ENCODE measurements at places on chromosomes 7 and 10.

- no peak for DNase-seq
Observed at GRCh38 chr7:127359011-127359410, 33.5 kb downstream of the ZNF800 start.

DNA sequence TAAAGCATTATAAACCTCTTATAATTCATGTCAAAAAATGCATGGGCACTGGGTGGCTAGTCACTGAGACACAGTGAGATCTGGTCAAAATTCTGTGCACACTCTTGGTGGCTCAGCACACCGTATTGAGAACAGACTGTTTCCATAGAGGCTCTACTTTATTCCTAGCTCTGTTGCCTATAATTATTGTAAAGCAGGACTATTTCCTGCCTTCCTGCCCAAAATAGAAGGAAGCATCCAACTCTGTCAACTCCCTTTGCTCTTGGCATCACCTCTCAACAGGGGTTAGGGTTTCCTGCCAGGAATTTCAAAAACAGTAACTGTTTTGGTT, 45.1 kb downstream of the PTN start:
- DNase-seq = no peak

DNA sequence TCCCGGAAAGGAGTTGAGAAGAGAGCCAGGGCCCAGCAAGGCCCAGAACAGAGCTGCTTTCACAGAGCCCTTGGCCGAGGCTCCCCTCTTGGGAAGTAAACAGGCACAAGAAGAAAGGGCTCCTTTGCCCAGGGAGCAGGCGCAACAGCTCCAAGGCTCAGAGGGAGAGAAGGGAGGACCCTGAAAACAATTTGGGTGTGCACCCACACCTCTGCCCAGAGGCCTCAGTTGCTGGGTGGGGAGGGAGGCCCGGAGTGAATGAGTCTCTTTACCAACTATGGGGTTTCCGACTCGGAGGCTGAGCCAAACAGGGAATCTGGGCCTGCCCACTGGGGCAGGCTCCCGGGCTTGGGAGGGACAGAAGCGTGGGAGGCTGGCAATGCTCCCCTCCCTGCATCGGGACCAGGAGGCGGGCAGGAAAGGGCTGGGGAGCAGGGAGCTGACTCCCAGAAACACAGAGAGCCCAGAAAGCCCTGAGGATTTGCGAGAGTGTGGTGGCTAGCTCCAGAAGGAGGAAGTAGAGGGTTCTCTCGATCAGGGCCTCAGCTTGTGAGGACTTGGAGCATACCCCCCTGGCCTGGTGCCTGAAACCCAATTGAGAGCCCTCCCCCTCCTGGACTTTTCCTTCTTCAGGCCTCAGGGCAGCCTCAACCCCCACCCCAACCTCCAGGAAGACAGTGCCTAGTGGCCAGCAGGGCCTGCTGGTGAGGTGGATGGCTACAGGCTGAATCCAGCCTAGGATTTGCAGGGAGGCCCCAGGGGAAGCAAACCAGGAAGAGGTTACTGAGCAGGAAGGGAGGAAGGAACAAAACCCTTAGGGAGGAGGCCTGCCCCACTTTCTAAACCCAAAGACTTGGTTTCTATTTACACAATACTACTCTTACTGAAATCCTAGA, 6.2 kb downstream of the C10orf105 start:
- peak; percentile 44 for DNase-seq

DNA sequence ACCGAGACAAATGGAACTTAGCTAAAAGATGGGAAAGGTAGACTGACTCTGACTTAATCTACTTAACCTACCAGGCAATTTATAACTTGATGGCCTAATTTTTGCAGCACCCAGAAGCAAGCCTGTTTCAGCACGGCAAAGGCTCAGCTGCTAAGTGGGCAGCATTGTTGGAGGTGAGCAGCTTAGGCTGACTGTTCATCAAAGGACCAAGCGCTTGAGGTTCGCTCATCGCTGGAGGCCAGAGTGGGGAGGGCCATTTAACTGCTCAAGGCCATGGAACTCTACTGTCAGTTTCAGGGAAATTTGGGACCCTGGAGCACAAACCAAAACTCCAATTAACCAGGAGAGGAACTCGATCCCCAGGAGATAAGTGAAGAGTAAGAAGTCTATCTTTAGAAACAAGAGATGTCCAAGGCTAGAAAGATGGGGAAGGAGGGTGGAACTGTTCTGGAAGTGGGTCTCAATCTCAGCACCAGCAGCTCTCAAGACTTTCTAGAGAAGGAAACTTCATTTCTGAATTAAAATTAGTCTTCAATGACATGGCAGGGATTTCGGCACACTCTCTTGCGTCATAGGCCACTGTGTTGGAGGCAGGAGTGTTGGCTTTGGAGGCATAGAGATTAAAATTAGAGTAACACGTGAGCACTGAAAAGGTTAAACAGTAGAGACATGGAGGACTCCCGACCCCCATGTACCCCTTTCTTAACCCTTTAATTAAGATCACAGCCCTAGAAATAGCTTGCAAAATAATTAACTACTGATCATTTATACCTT, 43.1 kb downstream of the EGFR start:
- DNase-seq = no peak

GRCh38 chr7:15603124-15603523, 41.3 kb upstream of the AGMO start:
- no peak for DNase-seq

DNA sequence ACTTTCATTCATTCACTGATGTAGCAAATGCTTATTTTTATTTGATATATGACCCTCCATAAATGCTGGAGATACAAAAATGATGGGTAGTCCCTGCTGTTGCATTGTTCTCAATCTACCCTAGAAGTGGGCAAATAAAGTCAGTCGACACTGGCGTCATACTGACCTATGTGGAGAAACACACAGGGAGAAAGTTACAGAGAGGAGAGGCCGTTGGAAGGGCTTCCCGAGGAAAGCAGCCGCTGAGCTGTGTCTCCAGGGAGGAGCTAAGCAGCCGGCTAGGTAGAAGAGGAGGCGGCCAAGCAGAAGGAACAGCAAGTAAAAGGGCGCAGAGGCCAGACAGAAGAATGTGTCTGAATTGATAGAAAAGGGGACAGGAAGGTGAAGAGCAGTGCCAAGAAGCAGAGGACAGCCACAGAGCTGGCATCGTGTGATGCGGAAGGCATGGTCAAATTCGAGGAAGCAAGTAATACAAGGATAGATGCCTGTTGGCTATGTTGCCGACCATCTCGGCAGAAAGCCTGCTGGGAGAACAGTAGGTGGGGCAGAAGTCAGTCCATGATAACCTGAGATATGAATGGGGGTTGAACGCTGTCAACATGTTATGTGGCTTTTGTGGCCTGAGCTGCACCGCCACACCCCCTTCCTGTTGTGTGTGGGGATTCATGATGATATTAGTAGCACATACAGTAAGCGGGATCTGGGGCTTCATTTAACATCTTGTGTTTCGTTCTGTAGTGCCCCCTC, 25.9 kb downstream of the ST8SIA6 start:
- DNase-seq = no peak

DNA sequence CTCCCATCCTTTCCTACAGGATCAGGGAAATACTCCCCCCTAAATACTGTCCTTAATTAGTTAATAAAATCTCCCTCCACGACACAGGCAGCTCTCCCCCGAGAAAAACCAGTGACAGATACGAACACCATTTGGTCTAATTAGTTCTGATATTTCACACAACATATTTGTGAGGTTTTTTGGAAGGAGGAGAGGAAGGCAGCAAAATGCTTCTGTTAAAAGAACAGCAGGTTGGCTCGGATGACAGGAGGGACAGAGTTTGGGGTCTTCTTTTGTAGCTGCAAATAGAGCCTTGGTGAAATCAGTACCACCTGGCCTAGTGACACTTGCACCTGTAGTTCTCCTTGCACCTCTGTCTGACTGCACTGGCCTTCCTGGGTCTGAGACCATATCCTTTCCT, 507.0 kb downstream of the PLXNA4 start:
- DNase-seq = no peak

DNA sequence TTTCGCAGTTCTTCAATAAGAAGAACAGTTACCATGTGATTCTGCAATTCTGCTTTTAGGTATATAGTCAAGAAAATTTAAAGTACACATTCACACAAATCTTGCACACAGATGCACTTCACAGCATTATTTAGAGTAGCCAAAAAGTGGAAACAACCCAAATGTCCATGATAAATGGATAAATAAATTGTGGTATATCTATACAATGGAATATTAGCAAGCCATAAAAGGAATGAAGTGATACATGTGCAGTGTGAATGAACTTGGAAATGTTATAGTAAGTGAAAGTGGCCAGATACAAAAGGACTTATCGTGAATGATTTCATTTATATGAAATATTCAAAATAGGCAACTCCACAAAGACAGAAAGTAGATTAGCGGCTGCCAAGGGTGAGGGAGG, 109.1 kb downstream of the AGMO start:
- no peak for DNase-seq

DNA sequence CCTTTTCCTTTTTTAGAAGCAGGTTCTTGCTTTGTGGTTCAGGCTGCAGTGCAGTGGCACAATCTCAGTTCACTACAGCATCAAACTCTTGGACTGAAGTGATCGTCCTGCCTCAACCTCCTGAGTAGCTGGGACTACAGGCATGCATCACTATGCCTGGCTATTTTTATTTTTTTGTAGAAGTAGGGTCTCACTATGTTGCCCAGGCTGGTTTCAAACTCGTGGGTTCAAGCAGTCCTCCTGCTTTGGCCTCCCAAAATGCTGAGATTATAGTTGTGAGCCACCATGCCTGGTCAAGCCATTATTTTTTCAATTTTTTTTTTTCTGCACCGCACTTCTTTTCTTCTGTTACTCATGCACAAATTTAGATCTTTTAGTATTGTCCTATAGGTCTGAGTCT, 154.7 kb downstream of the ADK start:
- no peak for DNase-seq

DNA sequence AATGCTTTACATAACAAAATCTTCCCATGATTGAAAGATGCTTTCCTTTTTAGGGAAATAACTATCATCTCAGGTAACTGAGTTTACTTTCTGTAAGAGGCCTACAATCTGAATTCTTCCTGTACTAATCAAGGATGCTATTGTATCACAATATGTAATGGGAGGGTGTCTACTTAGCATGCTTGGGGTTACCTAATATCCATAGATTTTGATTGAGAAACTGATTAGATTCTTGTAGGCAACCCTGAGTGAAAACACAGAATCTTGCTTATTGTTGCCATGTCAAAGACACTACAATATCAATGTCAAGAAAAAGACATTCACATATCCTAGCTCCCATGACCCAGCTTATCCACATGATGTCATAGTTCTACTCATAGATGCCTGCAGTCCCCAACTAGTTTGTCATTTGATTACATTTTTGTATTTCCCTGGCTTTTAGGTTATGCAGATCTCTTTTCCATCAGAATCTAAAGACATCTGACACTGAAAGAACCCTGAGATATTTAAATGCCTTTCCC, 62.4 kb downstream of the PON1 start:
- DNase-seq = no peak

DNA sequence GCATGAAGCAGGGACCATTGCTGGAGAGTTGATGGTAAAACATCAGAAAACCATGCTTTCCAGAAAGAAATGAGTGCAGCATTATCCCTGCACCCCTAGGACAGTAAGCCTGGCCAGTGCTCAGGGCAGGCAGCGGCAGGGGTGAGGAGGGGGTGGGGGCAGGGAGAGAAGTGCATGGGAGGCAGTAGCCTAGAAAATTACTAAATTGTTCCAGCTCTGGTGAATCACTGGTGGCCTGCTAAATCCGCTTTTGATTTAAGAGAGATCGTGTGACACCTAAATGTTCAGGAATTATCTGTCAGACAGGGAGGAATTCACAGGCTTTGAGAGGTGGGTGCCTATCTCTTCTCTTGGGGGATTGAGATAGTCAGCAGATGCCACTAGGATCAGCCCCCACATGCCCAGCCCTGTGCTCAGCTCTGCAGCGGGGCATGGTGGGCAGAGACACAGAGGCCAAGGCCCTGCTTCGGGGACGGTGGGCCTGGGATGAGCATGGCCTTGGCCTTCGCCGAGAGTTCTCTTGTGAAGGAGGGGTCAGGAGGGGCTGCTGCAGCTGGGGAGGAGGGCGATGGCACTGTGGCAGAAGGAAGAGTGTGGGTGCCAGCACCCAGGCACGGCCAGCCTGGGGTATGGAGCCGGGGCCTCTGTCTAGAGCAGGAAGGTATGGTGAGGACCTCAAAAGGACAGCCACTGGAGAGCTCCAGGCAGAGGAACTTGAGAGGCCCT, 5.0 kb upstream of the AQP1 start:
- peak; percentile 19 for DNase-seq

- DNase-seq = no peak
Observed at GRCh38 chr7:23072922-23073321, 32.7 kb upstream of the KLHL7 start.

DNA sequence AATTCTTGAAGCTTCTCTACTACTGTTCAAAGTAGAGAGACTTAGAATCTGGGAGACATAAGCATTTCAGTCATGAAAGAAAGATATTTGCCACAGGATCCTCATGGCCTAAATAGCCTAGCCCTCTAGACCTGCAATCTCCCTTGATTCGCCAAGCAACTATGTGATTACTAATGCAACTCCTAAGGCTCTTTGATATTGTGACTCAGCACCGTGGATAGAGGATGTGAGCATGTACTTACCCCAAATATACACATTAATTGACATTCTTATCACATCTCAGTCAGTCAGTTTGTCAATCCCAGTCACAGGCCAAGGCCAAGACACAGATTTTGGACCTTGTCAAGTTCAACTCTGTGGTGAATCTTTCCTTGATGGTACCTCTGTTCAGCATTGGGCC, 42.6 kb downstream of the GPR37 start:
- no peak for DNase-seq

- DNase-seq = no peak
Observed at GRCh38 chr10:33706746-33707145, 372.3 kb upstream of the NRP1 start.

DNA sequence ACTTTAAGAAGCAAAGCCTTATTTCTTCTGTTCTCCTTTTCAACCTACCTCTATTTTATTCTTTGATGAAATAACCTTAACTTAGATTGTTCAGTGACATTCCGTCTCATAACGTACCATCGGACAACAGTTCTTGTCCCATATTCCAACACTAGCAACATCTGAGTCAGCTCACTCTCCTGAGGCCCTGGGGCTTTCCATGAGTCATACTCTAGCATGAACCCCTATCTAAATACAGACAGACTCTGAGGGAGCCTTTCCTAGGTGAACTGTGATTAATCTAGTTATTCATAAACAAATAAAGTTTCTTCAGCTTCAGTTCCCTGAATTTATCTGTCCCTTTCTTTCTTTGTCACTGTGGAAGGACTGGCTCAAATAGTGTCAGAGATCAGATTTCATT, 168.7 kb upstream of the LYZL1 start:
- peak; percentile 34 for DNase-seq

DNA sequence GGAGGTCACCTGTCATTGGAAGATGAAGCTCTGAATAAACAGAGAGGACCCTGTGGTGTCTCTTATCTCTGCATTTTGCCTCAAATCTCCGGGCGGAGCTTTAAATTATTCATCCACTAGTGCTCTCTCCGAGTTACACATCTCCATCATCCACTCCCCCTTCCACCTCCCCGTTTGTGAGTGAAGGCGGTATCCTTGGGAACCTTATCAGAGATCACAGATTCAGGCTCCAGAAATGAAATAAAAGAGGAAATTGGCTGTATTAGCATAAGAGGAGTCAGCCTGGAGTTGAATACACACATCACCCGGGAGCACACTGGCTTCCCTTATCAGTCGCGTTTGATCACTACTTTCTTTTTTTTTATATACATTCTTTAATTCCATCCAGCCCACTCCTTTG, 1184.8 kb downstream of the GATA3 start:
- DNase-seq = no peak

GRCh38 chr10:51168086-51168815, 94.0 kb downstream of the PRKG1 start:
- DNase-seq = no peak

GRCh38 chr10:78906734-78907390, 161.9 kb upstream of the ZMIZ1 start:
- no peak for DNase-seq
